ENCODE measurements at places on chromosomes 4 and X.

DNA sequence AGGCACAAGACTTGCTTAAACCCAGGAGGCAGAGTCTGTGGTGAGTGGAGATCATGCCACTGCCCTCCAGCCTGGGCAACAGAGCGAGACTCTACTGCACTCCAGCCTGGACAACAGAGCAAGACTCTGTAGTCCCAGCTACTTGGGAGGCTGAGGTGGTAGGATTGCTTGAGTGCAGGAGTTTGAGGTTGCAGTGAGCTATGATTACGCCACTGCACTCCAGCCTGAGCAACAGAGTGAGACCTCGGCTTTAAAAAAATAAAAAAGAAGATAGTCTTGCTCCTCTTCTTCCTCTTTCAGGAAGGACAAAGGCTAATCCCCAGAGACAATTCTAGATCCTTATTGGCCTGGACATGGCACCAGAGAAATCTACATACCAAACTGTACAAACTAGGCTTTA, 5.7 kb upstream of the PPEF2 start:
- no peak for DNase-seq

DNA sequence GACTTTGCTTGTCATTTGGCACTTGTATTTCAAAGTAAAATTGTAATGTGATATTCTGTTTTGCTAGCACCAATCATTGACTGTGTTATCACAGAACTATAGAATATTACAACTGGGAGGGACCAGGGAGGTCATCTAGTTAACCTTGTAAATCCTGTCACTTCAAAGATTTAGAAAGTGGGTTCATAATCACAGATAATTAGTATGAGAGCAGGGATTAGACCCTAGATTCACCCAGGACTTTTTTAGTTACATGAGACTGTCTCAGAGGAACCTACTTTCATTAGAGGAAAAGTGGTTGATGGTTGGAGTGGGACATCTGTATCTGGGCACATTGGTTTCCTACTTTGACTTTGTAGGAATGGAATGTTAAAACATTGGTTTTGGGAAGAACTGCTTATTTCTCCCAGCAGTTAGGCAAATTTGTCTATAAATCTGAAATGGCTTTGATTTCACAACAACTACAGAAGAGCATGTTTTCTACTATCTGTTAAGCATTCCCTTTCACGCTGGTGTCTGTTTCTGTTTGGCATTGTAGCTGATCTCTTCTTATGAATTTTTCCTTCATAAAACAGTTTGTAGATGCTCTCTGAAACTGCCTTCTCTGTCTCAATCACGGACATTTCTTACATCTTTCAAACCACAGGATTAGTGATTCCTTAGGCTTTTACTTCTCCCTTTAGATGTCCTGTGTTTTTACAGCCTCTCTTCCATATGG, 144.1 kb downstream of the DIPK2B start:
- DNase-seq: no peak

- DNase-seq: no peak
These were observed 2387.7 kb upstream of the TENM3 start for GRCh38 chr4:179855469-179855868.

DNA sequence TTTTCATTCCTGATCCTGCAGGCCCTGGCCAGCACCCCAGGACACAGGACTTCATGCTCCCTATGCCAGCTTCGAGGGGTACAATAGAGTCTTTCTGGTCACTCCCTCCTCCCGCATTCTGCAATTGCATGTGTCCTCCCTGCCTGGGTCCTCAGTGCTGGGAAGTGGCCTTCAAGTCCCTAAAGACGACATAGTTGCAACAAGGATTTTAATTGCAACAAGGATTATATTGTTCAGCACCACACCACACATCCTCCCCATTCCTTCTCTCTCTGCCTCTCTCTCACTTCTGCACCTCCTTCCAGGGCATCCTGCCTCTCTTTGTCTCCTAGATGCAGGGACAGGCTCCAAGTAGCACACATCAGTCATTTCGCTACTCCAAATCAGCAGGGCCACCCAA, 25.5 kb downstream of the SCD5 start:
- no peak for DNase-seq

- no peak for DNase-seq
These were observed 151.4 kb downstream of the BANK1 start for GRCh38 chr4:101941816-101942358.

GRCh38 chr4:69760455-69760854, at the start of gene SULT1B1:
SULT1B1 (minus strand) TSS chr4:69760620; CDS start chr4:69755217, 5,403 bp downstream.
- no peak for DNase-seq

DNA sequence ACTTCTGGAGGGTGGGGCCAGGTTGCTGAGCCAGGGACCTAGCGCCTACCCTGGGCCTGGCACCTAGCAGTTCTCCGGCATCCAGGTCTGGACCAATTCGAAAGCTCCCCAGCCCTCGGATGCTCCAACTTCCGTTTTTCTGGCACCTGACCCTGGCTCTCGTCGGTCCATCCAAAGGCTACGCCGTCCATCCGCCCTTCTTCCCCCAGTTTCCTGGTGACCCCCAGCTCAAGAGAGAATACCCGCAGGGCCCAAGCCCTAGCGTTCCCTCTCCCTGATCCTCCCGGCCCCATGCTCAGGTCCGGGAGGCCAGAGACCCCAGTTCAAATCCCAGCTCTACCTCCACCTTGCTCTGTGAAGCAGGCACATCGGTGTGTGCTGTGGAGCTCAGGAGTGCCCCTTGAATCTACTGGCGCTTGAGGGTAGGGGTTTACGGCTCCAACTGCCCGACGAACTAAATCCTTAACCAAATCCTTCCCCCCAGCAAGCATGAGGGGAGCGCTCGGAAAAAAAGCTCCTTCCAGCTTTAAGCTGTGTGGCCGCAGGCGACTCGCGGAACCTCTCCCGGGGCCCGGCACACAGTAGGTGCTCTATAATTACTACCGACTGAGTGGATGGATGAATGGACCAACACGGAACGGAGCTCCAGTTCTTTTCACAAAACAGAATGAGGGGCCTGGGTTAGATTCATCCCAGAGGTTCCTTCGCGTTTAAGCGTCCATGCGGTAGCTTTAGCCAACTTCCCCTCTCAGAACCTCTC, 1.1 kb downstream of the CRMP1 start:
- DNase-seq: no peak

- DNase-seq: no peak
These were observed 24.5 kb upstream of the SCD5 start for GRCh38 chr4:82823062-82823461.

- DNase-seq: no peak
These were observed 34.6 kb downstream of the NBDY start for GRCh38 chrX:56763556-56764152.

DNA sequence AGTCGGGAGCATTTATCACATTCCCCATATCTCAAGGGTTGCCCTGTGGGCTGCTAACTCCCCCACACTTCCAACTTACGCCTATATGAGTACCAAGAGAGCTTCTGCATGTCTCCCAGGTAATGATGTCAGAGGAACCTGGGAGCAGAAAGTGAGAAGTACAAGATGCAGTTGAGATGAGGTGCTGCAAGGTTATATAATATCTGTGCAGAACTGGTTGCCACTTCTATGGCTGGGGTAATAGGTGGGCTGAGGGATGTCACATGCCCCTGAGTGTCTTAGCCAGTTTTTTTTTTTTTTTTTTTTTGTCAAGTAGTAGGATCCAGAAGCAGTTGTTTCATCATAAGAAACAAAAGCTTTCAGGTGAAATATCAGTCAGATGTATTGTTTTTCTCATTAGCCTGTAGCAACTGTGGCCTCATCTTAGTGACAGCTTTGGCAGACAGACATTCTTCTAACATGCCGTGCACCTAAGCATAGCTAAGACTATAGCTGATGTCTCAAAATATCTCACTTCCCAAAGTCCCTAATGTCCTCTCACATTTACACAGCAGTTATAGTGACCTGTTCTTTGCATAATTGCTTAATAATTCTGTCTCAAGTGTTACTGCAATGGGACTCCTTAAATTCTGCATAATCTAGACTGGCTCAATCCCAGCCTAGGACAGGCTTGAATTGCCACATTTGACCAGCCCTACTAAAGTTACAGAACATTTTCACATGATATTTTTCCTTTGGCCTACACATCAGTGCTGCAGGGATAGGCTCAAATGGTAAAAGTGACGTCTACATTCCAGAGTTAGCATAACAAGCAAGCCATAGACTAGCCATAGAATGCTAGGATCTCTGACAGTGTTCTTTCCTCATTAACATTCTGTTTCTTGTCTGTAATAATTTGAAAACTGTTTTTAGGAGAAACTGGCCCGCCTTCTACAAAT, 17.9 kb upstream of the MAOB start:
- DNase-seq: no peak

DNA sequence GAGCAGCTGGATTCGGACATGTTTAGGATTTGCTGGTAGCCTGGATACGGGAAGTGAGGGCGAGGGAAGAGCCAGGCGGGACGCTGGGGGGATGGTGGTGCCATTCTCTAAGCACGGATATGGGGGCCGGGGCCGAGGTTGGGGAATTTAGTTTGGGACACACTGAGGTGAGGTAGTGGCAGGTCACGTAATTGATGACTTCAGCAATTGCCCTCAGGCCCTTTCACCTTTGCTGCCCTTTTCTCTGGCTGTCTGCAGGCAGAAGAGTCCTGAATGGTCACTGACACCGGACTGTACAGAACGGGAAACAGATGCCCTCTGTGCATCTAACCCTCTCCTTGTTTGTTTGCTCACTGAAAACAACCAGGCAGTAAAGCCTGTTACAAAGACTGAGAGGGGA, 16.9 kb upstream of the HMGB3 start:
- DNase-seq: no peak

- no peak for DNase-seq
These were observed 65.8 kb downstream of the RGS12 start for GRCh38 chr4:3358656-3359055.

DNA sequence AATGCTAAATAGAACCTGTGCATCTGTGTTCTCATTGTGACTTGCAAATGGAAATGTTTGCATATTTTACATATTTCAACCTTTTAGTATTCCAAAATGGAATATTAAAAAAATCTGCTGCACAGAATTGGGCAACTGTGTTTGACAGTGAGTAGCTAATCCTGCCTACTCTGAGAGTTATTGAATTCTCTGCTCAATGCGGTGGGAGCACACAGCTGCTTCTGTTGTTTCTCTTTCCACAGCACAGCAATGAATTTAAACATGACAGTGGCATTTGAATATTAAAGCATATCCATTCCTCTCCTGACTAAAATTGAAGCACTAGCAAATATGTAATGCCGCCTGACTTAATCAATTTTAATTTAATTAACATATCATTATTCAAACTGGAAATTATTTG, 366.6 kb downstream of the GASK1B start:
- no peak for DNase-seq

DNA sequence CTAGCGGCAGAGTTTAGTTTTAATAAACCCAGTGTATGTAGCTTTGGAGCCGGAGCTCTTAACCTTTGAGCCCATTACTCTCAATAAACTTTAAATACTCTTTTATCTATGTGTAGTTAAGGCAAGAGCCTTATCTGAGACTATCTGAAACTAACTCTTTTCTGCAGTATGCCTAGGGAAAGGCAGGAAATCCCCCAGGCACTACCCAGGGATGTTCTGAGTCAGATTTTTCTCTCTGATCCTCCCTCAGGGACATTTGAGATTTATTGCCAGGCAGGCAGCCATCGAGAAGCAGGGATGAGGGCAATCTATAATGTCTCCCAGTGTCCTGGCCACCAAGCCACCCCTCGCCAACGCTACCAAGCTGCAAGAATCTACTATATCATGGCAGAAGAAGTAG, 39.1 kb downstream of the HEPH start:
- DNase-seq: no peak

DNA sequence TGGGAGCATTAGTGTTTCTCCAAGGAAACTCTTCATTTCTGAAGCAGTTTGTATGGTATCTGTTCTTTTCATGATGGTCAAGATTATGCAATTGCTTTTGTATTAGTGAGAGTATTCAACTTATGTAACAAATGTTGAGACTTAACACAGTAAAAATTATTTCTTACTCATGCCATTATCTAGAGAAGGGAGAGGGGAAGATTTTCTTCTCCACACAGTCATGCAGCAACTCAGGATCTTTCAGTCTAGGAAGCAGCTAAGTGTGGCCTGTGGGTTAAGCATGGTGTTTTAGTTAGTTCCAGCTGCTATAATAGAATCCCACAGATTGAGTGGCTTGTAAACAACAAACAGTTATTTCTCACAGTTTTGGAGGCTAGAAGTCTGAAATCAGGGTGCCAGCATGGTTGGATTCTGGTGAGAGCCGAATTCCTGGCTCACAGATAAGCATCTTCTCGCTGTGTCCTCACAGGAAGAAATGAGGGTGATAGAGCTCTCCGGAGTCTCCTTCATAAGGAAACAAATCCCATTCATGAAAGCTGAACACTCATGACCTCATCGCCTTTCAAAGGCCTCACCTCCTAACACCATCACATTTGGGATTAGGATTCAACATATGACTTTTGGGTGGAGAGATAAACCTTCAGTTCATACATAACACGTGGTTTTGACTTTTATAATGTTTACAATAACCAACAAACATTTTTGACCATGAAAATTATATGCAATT, 101.2 kb downstream of the FRMPD4 start:
- DNase-seq: no peak

DNA sequence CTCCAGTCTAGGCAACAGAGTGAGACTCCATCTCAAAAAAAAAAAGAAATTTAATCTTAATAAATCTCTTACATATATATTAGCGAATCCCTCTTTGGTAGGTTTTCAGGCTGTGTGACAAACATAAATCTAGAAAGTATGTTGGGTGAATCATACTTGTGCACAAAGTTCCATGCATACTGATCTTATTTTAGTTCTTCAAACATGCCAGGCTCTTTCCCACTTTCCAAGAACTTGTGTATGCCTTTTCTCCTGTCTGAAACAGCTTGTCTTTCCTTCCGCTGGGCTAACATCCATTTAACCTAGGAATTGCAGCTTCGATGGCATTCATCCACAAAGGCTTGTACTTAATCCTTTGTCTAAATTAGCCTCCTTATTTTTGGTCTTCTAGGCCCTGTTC, 156.6 kb upstream of the CASK start:
- DNase-seq: no peak

GRCh38 chr4:126784966-126785580, 847.7 kb upstream of the INTU start:
- DNase-seq: no peak

DNA sequence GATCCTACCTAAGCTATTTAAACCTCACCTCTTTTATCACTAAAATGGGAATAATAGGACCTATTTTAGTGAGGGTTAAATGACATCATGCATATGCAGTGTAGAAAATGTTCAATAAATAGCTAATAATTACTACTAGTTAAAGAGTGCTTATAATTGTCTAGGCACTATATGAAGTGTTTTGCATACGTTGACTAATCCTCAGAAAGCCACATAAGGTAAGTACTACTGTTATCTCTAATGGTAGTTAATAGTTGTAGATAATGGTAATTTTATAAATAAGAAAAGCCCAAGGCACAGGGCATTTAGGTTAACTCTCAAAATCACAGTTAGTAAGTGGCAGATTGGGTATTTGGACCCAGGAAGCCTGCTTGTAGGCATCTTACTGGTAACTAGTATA, 47.4 kb upstream of the BOD1L1 start:
- no peak for DNase-seq

DNA sequence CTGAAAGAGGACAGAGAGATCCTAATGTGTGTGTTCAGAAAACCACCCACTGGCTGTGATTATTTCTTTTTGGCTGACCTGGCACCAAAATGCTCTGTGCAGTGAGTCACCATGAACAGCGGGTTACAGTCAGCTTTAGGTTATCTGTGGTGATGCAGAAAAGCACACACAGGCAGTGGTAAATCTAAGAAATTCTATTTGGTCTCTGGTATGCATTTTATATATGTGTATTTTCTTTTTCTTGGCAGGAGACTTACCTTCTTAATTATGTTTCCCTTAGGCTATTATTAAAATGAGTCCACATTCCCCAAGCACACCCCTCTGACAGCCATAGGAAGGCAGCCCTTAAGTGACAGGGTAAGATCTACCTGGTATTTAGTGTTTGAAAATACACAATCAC, 79.1 kb upstream of the TFDP3 start:
- no peak for DNase-seq
